ENCODE measurements at places on chromosomes 6 and 20. TPM values are rescaled to one million over a fixed set of nuclear protein-coding genes. Genes with fewer than 3 reads are reported as not detected.
A peak's percentile ranks its signal among the peaks of the same experiment; 100 is the strongest.

GRCh38 chr6:90586836-90587638 is at the start of gene MAP3K7:
Gene MAP3K7, minus strand, starts transcription at chr6:90587072. Its CDS starts 189 bp downstream, at chr6:90586883.
- H3K27me3 ChIP-seq: peaks cover 7% of the 10 kb centered on the region
- H3K27ac ChIP-seq: peak within 1 kb of the TSS; percentile 98
- H3K4me3 ChIP-seq: peak within 1 kb of the TSS; percentile 95
- peaks cover 40% of the 10 kb centered on the region for H3K4me1 ChIP-seq

- no peaks in the 10 kb centered on the region for H3K27me3 ChIP-seq
- peak; percentile 62 for DNase-seq
- peaks cover 24% of the 10 kb centered on the region for H3K4me1 ChIP-seq
- H3K27ac ChIP-seq: peak overlapping the region; percentile 83
Measured at GRCh38 chr6:11824986-11825385, 46.4 kb upstream of the ADTRP start.

DNA sequence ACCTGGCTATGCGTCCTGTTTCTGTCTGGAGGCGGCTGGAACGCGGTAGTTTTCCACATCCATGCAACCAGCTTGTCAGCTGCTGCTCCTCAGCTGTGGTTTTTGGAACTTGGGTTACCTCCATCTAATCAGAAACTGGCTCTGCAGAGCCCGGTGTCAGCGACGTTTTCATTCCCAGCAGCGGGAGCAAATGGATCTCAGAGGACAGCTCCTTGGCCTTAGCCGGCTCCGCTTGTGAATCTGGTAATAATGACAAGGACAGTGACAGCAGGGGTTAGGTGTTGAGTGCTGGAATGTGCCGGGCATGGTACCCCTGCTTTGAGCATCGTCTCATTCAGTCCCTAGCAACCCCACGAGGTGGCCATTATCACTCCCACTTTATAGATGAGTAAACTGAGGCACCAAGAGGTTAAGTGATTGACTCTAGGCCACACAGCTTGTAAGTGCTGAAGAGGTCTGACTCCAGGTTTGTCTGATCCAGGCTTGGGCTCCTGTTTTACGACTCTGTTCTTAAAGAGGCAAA is 1.3 kb downstream of the SLCO4A1 start:
- H3K36me3 ChIP-seq: peaks cover 3% of the 10 kb centered on the region
- no peak for DNase-seq
- peak overlapping the region; percentile 79 for H3K4me3 ChIP-seq
- H3K4me1 ChIP-seq: peaks cover 11% of the 10 kb centered on the region

The SULF2 gene
- 0.09 TPM for total RNA-seq

The ABHD12 gene
- 17.4 TPM for total RNA-seq

GRCh38 chr6:148516217-148516616 is 173.6 kb downstream of the SASH1 start:
- H3K27me3 ChIP-seq: peaks cover 16% of the 10 kb centered on the region
- H3K4me3 ChIP-seq: no peak overlapping the region
- no peaks in the 10 kb centered on the region for H3K36me3 ChIP-seq
- peaks cover 3% of the 10 kb centered on the region for H3K4me1 ChIP-seq

The HCRTR2 gene
- not detected for total RNA-seq

GRCh38 chr6:99427988-99428387 is 2.9 kb upstream of the PNISR start:
- H3K36me3 ChIP-seq: peaks cover 23% of the 10 kb centered on the region
- H3K27me3 ChIP-seq: no peaks in the 10 kb centered on the region
- H3K4me1 ChIP-seq: peaks cover 35% of the 10 kb centered on the region
- DNase-seq: no peak
- H3K27ac ChIP-seq: no peak overlapping the region
- H3K4me3 ChIP-seq: no peak overlapping the region

The CST2 gene
- total RNA-seq: not detected

DNA sequence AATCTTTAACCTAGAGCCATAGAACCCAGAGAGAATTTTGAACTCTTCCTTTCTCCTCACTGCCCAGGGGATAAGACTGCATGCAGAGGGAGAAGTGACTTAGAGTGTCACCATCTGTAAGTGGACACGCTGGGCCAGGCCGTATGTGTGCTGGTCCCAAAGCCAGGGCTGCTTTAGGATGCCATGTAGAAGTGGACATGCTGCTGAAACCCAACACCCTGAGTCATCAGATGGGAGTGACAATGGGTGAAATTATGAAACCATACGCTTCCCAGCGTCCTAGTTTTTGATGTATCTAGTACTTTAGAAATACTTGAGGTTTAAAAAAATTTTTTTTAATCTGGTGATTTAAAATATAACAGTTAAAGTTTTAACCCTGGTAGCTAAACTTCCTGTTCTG is 191.1 kb downstream of the FNDC1 start:
- H3K4me1 ChIP-seq: no peaks in the 10 kb centered on the region

DNA sequence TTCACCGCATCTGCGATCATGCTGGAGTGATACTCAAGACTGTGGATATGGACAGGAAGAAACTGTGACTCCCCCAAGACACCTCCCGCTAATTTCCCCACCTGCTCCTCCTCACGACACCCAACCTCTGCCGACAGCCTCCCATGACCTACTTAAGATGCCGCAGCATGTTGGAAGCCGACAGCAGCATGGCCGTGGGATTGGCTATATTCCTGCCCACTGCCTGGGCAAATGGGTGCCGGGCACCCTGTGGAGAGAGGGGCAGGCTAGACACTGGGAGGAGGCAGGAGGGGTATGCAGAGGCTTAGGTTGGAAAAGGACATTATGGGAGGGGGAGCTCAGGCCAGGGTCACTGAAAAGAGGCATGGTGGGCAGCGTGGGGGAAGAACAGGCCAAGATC is 4.5 kb downstream of the IDH3B start:
- no peaks in the 10 kb centered on the region for H3K27me3 ChIP-seq
- no peak overlapping the region for H3K27ac ChIP-seq
- H3K4me1 ChIP-seq: peaks cover 43% of the 10 kb centered on the region
- DNase-seq: no peak
- no peak overlapping the region for H3K4me3 ChIP-seq

- DNase-seq: no peak
- H3K36me3 ChIP-seq: no peaks in the 10 kb centered on the region
- H3K27ac ChIP-seq: no peak overlapping the region
- peaks cover 33% of the 10 kb centered on the region for H3K4me1 ChIP-seq
- no peak overlapping the region for H3K4me3 ChIP-seq
Measured at GRCh38 chr6:32147401-32148132, 4.2 kb downstream of the PRRT1 start.

DNA sequence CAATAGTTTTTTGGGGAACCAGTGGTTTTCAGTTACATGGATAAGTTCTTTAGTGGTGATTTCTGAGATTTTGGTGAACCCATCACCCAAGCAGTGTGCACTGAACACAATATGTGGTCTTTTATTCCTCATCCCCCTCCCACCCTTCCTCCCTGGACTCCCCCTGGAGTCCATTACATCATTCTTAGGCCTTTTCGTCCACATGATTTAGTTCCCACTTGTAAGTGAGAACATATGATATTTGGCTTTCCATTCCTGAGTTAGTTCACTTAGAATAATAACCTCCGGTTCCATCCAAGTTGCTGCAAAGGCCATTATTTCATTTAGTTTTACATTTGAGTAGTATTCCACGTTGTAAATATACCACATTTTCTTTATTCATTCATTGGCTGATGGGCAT is 28.3 kb downstream of the RPP40 start:
- no peak for DNase-seq
- H3K36me3 ChIP-seq: no peaks in the 10 kb centered on the region
- no peaks in the 10 kb centered on the region for H3K4me1 ChIP-seq
- no peak overlapping the region for H3K4me3 ChIP-seq
- H3K27me3 ChIP-seq: peaks cover 13% of the 10 kb centered on the region

- no peak overlapping the region for H3K4me3 ChIP-seq
- H3K4me1 ChIP-seq: peaks cover 8% of the 10 kb centered on the region
- no peaks in the 10 kb centered on the region for H3K36me3 ChIP-seq
- H3K27me3 ChIP-seq: peaks cover 21% of the 10 kb centered on the region
- DNase-seq: no peak
Measured at GRCh38 chr6:113871975-113872374, 14.8 kb downstream of the MARCKS start.

DNA sequence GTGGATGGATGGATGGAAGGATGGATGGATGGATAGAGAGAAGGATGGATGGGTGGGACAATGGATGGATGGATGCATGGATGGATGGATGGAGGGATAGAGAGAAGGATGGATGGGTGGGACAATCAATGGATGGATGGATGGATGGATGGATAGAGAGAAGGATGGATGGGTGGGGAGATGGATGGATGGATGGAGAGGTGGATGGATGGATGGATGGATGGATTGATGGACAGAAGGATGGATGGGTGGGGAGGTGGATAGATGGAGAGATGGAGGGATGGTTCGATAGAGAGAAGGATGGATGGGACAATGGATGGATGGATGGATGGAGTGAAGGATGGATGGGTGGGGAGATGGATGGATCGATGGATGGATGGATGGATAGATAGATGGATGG is 6.4 kb downstream of the EEF1A2 start:
- no peaks in the 10 kb centered on the region for H3K36me3 ChIP-seq
- peaks cover 2% of the 10 kb centered on the region for H3K4me1 ChIP-seq
- no peak overlapping the region for H3K27ac ChIP-seq
- H3K4me3 ChIP-seq: no peak overlapping the region
- DNase-seq: no peak

The FBXO5 gene
- 57.3 TPM for total RNA-seq

DNA sequence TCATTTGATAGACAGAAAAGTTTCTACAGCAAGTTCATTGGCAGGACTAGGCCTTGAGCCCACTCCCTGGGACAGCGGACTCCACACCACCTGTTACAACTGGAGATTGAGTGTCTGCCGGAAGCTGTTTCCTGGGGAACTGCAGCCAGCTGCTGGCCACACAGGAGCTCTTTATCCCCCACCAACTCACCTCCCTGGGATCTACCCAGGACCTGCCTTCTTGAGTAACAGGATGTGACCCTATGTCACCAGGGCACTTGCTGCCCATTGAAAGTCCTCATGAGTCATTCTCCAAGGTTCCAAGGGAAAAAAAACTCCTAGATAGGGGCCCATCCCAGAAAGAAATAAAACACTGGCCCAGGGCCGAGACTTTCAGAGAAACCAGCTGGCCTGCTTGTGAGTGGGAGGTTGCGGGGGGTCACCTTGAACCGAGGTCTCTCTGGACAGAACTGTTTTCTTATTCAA is 37.4 kb upstream of the SLC9A8 start:
- peak; percentile 6 for DNase-seq
- no peak overlapping the region for H3K4me3 ChIP-seq
- peaks cover 20% of the 10 kb centered on the region for H3K4me1 ChIP-seq
- H3K36me3 ChIP-seq: no peaks in the 10 kb centered on the region

GRCh38 chr6:165659945-165660856 is 2.8 kb downstream of the PDE10A start:
- peaks cover 33% of the 10 kb centered on the region for H3K27me3 ChIP-seq
- H3K4me1 ChIP-seq: no peaks in the 10 kb centered on the region
- no peaks in the 10 kb centered on the region for H3K36me3 ChIP-seq
- no peak overlapping the region for H3K27ac ChIP-seq

DNA sequence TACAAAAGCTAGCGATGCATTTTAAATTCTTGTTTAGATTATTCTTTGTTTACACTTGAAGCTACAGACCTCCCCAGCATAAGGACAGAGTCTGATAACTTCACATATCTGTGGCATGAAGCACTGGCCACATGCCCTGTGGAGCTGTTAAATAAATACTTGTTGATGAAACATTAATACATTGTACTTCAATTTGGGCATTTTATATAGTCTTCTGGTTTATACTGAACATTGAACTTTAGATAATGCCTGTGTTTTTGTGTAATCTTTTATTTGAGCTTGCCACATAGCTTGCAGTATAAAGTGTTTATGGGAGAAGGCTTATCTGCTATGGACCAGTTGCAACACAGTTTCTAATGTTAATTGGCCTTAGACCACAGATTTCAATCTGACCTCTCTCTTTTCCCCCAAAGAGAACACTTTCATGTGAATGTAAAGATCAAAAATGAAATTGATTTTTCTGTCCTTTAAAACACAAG is 48.2 kb downstream of the FRK start:
- H3K36me3 ChIP-seq: no peaks in the 10 kb centered on the region
- H3K27me3 ChIP-seq: peaks cover 24% of the 10 kb centered on the region
- peaks cover 12% of the 10 kb centered on the region for H3K4me1 ChIP-seq
- no peak for DNase-seq
- no peak overlapping the region for H3K4me3 ChIP-seq

The KCNK5 gene
- total RNA-seq: 15.8 TPM

GRCh38 chr6:91796603-91797002 is 1209.7 kb upstream of the MAP3K7 start:
- no peak overlapping the region for H3K4me3 ChIP-seq
- no peaks in the 10 kb centered on the region for H3K27me3 ChIP-seq
- H3K36me3 ChIP-seq: no peaks in the 10 kb centered on the region
- DNase-seq: no peak
- H3K4me1 ChIP-seq: no peaks in the 10 kb centered on the region

The SYNDIG1 gene
- not detected for total RNA-seq

The CALHM5 gene
- total RNA-seq: not detected

- H3K36me3 ChIP-seq: no peaks in the 10 kb centered on the region
- no peaks in the 10 kb centered on the region for H3K4me1 ChIP-seq
- H3K27ac ChIP-seq: no peak overlapping the region
- no peaks in the 10 kb centered on the region for H3K27me3 ChIP-seq
Measured at GRCh38 chr20:14879020-14879697, 541.7 kb upstream of the FLRT3 start.

The MATN4 gene
- 0.35 TPM for total RNA-seq

GRCh38 chr6:112744827-112745226 is 397.7 kb downstream of the RFPL4B start:
- H3K4me3 ChIP-seq: no peak overlapping the region
- H3K27ac ChIP-seq: no peak overlapping the region
- no peaks in the 10 kb centered on the region for H3K4me1 ChIP-seq
- DNase-seq: no peak

- peak overlapping the region; percentile 74 for H3K4me3 ChIP-seq
- no peaks in the 10 kb centered on the region for H3K27me3 ChIP-seq
- H3K4me1 ChIP-seq: peaks cover 53% of the 10 kb centered on the region
- H3K27ac ChIP-seq: peak overlapping the region; percentile 77
Measured at GRCh38 chr20:25057234-25058050, 497 bp downstream of the ACSS1 start.

GRCh38 chr20:37567331-37567665 is 39.6 kb upstream of the BLCAP start:
- H3K4me1 ChIP-seq: no peaks in the 10 kb centered on the region
- H3K27me3 ChIP-seq: peaks cover 32% of the 10 kb centered on the region
- no peak overlapping the region for H3K27ac ChIP-seq

- H3K27ac ChIP-seq: peak overlapping the region; percentile 71
- H3K36me3 ChIP-seq: peaks cover 34% of the 10 kb centered on the region
- H3K4me3 ChIP-seq: no peak overlapping the region
- peak; percentile 61 for DNase-seq
- H3K27me3 ChIP-seq: no peaks in the 10 kb centered on the region
Measured at GRCh38 chr6:87210979-87211378, 55.6 kb downstream of the ZNF292 start.

DNA sequence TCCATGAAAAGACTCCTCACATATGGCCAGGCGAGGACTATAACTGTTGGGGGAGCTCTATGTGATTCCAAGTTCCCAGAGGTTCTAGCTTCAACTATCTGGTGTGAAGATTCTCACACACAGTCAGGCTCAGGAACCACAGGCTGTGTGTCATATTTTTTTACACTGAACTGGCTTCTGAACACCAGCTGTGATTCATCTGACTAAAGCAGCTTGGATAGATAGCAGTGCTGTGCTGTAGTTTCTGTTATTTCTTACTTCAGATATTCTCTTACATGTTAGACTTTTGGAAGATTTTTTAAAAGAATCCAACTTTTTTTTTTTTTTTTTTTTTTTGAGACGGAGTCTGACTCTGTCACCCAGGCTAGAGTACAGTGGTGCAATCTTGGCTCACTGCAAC is 140.7 kb upstream of the MCHR2 start:
- H3K4me1 ChIP-seq: no peaks in the 10 kb centered on the region
- H3K4me3 ChIP-seq: no peak overlapping the region
- peaks cover 2% of the 10 kb centered on the region for H3K27me3 ChIP-seq
- no peak overlapping the region for H3K27ac ChIP-seq

The HLA-DRB5 gene
- total RNA-seq: 4.7 TPM

All from activated CD4-positive, alpha-beta T cell treated with anti-CD3 and anti-CD28 coated beads for 36 hours (primary cell).